ENCODE measurements at places on chromosomes 2 and 18. TPM values are rescaled to one million over a fixed set of nuclear protein-coding genes. Genes with fewer than 3 reads are reported as not detected.
A peak's percentile ranks its signal among the peaks of the same experiment; 100 is the strongest.

GRCh38 chr2:178195390-178196166 lies 1.3 kb downstream of the OSBPL6 start:
- no peak for DNase-seq

HNMT gene
- 17.4 TPM for polyA plus RNA-seq

SERPINB7 gene
- 10.1 TPM for polyA plus RNA-seq

- DNase-seq, result no peak
These were observed 310.6 kb downstream of the AGPS start for GRCh38 chr2:177703159-177703558.

ZC3H8 gene
- polyA plus RNA-seq, result 12.1 TPM

SERPINB4 gene
- not detected for polyA plus RNA-seq

DNA sequence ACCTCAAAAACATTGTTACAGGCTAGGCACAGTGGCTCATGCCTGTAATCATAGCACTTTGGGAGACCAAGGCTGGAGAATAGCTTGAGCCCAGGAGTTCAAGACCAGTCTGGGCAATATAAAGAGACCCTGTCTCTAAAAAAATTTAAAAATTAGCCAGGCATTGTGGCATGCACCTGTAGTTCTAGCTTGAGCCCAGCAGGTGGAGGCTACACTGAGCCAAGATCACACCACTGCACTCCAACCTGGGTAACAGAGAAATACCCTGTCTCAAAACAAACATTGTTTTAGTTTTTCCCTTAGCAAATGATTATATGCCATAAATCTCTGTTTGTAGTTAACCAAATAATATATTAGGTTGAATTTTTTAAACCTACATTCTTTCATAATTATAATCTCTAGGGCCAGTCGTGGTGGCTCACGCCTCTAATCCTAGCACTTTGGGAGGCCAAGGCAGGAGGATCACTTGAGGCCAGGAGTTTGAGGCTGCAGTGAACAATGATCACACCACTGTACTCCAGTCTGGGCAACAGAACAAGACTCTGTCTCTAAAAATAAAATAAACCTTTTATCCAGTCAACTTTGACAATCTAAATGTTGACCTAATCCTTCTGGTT lies 13.3 kb upstream of the CYP20A1 start:
- DNase-seq, result no peak

GRCh38 chr2:9095690-9096089 lies 92.2 kb upstream of the MBOAT2 start:
- peak; percentile 49 for DNase-seq

GRCh38 chr2:101766337-101766736 lies 68.8 kb downstream of the MAP4K4 start:
- peak; percentile 61 for DNase-seq

DNA sequence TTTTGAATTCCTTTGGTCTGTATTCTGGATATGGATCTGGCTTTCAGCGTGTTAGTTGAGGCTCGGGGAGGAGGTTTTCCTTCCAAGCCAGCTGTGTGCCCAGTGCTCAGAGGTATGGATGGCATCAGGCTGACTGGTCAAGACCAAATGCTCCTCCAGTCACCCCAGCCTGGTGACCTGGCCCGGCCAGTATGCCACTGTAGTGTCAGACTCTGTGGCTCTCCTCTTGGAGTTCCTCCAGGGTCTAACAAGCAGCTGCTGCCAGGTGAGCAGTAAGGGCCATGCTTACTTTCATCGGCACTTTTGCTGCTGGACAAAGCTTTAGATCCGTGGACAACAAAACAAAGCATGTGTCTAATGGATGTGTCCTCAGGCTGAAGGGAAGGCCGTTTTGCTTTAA lies 44.1 kb downstream of the CABLES1 start:
- no peak for DNase-seq

SLC35F5 gene
- polyA plus RNA-seq, result 47.6 TPM

GRCh38 chr2:85178980-85179411 lies 45.8 kb downstream of the TCF7L1 start:
- no peak for DNase-seq

PLGLB1 gene
- polyA plus RNA-seq, result 4.1 TPM

GRCh38 chr2:51368250-51368649 lies 336.3 kb upstream of the NRXN1 start:
- no peak for DNase-seq

DNA sequence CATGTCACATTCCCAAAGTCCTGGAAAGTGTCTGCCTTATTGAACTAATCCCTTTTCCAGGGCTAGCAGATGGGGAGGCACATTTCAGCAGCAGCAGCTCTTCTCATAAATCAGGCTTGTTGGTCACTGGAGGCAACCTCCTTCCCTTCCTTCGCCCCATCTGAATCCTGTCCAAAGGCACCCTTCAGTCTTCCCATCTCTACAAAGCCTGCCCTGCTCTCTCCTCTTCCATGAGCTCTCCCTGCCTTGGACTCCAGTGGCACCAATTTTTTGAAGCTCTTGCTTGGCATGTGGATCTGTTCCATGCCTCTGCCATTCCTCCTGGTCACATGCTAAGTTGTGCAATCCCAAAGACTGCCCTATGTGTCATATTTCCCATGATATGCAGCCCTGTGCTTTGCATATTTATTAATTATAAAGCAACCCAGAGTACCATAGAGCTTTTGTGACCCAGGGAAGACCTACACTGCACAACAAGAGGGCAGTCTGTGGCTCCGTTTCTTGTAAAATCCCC lies 70.3 kb downstream of the ANTXR1 start:
- DNase-seq, result peak; percentile 44

PSMD1 gene
- polyA plus RNA-seq, result 77.4 TPM

GRCh38 chr18:13136056-13136903 lies 82.3 kb upstream of the LDLRAD4 start:
- DNase-seq, result peak; percentile 36

DNA sequence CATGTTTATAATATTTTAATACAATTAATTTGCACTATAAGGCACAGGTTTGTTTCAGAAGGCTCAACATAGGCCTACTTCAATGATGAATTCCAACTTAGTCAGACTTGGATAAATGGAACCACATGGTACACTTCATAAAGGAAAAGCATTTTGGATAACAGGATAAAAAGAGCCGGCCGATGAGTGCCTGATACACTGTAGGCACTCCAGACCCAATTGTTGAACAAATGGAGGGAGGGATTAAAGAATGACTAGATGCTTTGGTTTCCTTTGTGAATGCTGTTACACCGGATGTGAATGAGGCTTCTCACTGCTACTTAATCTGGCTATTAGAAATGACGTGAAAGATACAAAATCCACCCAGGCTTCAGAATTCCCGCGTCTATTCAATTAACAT lies 104.1 kb upstream of the KCTD1 start:
- DNase-seq, result no peak

DNA sequence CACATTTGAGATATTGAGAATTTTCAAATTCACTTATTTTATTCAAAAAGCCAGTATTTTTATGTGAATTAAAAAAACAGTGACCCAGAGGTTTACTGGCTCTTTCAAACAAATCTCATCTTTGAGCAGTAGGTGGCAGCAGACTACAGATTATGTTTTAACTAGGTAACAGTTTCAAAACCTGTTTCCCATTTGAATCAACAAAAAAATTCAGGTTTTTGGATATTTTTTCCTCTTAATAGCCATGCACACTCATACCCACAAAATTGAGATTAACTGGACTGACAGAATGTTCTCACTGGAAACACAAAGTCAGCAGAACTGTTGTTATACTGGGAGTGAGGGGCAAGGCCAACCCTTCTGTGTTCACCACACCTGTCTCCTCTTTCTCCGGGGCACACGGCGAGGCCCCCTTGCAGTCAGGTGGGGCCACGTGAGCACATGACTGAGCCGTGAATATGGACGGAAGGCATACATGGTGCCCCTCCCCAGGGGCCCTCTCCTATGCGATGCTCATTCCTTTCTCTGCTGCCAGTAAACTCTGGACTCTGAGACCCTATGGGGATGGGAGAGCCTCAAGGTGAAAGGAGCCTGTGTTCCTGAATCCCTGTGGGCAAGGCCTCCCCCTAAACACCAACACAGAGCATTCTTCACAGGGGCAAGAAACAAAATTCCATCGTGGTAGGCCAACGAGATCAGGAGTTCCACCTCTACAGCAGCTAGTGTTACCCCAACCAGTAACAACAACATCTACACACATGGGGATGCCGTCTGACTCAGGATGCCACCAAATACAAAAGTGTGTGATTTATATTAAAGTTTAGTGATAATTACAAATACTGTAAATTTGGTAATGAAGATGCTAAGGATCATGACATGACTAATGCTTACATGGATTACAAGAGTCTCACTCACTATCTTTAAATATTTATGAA lies 80.4 kb downstream of the LPIN2 start:
- DNase-seq, result peak; percentile 83

DNA sequence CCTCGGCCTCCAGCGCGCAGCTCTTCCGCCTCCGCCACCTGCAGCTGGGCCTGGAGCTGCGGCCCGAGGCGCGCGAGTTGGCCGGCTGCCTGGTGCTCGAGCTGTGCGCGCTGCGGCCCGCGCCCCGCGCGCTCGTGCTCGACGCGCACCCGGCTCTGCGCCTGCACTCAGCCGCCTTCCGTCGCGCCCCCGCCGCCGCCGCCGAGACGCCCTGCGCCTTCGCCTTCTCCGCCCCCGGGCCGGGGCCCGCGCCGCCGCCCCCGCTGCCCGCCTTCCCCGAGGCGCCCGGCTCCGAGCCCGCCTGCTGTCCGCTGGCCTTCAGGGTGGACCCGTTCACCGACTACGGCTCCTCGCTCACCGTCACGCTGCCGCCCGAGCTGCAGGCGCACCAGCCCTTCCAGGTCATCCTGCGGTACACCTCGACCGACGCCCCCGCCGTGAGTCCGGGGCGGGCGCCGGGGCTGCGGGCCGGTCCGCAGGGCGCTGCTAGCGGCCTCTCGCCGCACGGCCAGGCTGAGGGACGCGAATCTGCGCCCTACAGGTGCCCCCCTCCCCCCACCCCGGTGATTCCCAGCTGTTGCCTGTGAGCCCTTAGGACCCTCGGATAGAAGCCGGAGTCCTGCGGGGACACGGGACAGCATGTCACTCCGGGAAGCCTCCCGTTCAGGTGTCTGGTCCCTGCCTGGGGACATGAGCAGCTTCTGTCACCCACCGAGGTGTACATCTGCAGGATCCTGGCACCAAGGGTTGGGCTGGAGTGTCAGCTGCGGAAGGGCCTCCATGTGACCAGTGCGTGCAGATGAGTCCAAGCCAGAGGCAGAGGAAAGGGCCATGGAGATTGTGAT lies 616 bp downstream of the RNPEPL1 start:
- peak; percentile 90 for DNase-seq

GRCh38 chr18:32441533-32441932 lies 29.1 kb downstream of the GAREM1 start:
- DNase-seq, result peak; percentile 77

ZSWIM2 gene
- polyA plus RNA-seq, result not detected

PTPRN gene
- 0.86 TPM for polyA plus RNA-seq

DNA sequence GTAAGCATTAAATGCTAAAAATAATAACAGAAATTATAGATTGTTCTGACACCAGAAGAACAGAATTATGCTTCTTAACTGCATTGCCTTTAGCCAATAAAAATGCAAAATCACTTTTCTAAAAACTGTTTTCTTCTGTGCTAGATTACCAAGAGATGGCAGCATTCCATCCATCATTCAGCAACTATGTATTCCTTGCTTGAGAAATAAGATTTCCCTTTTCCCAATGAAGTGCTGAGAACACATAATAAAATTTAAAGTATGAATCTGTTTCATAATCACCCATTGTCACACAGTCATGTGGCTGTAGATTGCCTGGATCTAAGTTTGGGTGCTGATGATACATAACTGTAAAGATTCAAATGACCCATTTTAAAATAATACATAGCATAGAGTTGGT lies 504.2 kb downstream of the TDRD15 start:
- peak; percentile 64 for DNase-seq

DNA sequence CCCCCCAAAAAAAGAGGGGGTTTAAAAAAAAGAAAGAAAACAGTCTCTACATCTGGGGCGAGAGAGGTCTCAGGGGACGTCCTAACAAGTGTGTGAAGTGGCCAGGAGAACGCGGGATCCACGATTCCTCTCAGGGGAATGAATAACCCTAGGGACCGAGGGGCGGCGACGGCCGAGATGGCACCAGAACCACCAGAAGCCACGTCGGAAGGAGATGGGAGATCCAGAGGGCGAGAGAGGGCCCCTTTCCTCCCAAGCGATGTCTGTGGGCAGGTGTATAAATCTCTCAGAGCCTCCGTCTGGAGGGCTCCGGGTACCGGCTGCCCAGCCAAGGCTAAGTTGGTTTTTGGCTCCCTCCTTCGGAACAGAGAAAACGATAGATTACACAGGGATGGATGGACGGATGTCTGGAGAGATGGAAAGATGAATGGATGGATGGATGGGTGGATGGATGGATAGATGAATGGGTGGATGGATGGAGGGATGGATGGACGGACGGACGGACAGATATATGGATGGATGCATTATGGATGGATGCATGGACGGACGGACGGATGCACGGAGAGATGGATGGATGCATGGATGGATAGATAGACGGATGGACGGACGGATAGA lies 1.7 kb downstream of the EPHA4 start:
- peak; percentile 72 for DNase-seq

DNA sequence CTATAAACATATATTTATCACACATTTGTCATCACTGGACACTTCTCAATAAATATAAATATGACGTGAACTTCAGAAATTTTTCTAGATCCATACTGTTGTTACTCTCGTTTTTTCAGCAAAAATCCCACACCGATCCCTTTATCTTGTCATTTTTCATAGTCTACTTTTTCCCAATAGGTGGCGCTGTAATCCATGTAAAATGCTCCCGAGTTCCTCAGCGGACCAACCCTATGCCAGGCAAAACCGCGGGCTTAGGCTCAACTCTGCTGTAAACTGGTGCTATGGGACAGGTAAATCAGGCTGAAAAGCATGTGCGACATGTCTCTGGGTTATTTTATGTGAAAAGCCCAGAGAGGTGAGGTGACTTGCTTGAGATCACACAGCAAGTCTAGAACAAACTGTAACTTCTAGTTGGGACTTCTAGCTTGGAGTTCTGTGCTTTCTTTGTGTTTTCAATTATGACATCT lies 104.0 kb downstream of the COBLL1 start:
- DNase-seq, result peak; percentile 75

DNA sequence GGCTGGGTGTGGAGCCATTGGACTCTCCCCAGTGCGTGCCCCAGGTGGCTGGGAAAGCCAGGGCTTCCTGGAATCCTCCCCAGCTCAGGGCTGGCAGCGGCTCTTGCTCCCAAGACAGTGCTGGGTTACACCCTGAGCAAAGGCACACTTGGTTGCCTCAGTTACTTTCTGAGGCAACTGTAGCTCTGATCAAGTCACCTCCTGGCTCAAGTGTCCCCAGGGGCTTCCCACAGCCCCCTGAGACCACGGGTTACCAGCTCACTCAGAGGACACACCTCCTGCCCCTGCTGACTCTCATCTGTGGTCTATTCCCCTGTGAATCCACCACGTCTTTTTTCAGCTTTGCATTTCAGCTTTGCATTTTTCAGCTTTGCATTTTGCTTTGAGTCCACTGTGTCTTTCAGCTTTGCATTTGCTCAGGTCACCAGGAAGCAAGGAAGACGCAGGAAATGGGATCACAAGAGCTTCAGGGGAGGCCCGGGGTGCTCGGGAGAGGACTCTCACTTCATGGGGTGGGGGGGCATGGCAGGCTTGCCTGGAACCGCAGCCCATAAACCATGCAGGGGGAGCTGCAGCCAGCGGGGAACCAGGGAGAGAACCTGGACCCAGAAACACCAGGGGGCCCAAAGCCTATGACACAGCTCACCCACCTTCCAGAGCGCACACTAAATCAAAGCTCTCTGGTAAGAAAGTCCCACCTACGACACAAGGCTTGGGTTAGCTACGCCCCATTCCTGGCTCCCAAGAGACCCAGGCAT lies 138.0 kb upstream of the ASB18 start:
- no peak for DNase-seq

All from muscle of leg (tissue), 16 donors.